ENCODE measurements at places on chromosomes 11 and 22.

- no peak for DNase-seq
Observed at GRCh38 chr22:50286275-50286674, 16.1 kb upstream of the MAPK11 start.

DNA sequence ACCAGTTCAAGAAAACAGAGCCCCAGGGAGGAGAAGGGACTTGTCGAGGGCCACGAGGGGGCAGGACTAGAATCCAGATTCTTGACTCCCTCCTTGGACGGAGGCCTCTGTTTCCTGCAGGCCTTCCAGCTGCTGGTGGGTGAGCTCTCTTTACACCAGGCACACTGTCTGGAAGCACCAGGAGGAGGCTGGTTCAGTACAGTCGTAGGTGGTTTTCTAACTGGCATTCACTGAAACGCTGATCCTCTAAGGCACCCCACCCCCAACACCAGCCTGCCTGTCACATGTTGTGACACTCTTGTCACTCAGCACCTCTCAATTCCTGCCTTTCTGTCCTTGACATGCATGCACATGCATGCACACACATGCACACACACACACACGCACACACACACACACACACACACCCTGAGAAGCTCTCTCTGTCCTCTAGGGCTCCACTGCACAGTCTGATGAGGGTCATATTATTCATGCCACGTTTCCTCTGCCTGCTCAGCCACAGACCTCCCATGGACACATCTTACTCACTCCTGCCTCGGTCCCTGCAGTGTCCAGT lies 751 bp downstream of the MS4A10 start:
- DNase-seq = no peak

GRCh38 chr22:19709063-19709769 lies 5.1 kb upstream of the SEPTIN5 start:
- no peak for DNase-seq

GRCh38 chr11:36513965-36514364 lies 3.9 kb upstream of the TRAF6 start:
- no peak for DNase-seq

DNA sequence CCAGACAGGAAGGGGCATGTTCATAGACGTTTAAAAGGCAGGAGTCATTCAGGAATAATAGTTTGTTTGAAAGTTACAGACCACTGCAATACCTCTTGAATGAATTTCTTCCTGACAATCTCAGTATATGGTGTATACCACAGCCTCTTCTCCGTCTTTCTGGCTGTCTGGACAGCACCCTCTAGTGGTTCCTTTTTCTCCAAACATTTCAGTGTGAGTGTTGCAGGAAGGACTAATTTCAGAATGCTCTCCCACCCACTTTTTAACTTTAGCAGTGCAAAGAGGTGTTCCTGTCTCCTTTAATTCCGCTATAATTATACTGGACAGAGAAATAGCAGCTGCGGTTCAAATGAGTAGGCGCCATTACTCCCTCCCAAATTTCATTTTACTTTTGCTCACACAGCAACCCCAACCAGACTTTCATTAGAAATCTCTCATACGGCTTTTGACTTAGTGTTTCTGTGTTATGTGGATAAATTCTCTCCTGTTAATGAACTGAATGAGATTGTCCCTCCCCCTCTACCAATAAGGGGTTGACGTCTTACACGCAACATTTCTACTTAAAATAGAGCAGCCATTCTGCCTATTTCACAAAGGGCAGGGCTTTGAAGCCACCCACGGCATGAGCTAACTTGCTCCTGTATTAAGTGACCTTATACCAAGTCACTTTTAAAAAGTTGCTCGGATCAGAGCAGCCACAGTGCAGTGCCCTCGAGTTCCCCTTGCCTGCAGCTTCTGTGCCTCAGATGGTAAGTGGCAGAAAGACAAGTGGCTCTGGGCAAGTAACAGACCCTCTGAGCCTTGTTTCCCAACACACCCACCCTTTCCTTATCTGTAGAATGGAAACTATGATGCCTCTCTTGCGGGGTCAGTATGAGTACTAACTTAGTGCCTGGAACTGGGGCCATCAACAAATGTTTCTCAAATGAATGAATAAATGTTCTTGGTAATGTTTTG lies 368.6 kb downstream of the OPCML start:
- no peak for DNase-seq

- no peak for DNase-seq
Observed at GRCh38 chr11:118111019-118111743, 24.4 kb upstream of the SMIM35 start.

DNA sequence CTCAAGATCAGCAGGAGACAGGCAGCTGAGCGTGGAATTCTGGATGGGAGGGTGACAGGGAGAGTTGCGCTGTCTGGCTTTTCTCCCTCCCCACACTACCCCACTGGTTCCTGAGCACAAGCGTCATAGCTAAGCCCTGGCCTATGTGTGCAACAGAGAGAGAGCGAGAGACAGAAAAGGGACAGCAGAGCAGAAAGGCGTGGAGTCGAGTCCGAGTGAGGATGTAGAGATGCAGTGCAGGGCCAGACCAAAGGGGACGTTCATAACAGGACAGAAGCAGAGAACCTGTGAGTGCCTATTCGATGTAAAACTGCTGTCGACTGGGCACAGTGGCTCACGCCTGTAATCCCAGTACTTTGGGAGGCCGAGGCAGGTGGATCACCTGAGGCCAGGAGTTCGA lies 94.0 kb upstream of the TMEM45B start:
- DNase-seq = no peak

DNA sequence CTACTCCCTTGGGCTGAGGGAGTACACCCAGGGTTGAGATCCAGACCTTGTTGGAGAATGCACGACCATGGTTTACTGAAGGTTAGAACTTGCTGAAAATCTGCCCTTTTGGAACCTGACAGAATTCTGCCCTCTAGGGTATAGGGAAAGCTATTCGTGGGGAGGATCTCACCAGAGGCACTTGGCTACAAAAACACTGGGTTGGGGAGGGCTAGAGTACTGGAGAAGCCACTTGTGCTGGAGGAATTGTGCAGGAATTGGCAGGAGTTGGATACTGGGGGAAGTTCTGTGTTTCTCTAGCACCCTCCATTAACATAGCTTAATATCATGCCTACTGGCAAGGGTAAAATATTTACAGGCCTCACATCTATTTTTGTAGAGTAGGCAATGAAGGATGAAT lies 55.8 kb downstream of the PPME1 start:
- DNase-seq = no peak

DNA sequence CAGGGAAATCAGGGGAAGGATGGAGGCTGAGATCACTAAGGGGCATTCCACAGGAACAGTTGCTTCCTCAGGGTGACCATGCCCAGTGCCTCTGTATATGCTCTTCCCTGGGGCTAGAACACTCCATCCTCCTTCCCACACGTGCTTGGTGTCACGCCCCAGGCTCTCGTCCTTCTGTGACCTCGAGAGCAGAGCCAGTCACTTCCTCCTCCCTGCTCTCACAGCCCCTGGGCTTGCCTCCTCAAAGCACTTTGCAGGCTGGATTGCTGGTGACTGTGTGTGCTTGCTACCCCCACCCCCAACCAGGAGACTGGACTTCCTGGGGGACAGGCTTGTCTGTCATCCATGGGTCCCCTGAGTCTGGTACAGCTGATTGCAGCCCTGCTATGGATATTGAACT lies 56.5 kb upstream of the AMPD3 start:
- DNase-seq = no peak

DNA sequence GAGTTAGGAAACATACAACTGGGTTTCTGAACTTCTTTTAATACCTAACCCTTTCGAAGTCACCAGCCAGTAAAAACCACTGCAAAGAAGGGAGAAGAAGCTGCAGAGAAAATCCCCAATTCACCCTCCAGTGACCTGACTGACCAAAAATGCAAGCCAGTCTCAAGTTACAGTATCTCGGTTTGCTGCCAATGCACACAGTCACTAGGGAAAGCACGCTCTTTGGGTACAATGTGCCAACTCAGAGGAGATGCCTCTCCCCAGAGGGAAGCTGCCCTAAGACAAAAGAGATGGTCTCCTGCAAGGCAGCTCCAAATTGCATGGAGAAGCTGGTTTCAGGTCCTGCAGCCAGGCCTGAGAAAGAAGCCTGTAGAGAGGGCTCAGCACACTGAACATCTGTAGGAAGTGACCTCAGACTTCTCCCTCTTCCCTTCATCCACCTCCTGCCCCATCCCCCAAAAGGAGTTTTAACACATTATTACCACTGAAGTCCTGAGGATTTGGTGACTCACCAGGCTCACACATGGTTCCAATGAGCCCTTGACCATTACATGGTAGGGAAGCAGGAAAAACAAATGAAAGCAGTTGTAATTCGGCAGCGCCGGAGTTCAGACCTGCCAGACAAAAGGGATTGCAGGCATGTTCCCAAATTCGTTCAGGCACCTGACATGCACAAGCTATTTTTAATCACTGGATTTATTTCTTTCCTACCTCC lies 90.1 kb downstream of the ETS1 start:
- DNase-seq = no peak

DNA sequence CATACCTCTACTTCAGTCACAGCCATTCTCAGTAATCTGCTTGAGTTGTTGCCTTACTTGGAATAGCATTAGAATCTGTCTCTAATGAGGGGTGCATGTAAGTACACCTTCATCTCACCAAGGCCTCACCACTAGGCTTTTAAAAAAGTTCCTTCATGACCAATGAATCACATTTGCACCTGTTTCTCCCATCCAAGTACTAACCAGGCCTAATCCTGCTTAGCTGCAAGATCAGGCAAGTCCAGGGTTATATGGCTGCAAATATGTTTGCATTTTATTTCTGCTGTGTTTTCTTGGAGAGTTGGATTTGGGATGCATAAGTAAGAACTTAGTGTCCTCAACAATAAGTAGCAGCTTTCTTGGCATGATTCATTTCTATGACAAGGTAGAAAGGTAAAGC lies 66.9 kb downstream of the BBOX1 start:
- no peak for DNase-seq

DNA sequence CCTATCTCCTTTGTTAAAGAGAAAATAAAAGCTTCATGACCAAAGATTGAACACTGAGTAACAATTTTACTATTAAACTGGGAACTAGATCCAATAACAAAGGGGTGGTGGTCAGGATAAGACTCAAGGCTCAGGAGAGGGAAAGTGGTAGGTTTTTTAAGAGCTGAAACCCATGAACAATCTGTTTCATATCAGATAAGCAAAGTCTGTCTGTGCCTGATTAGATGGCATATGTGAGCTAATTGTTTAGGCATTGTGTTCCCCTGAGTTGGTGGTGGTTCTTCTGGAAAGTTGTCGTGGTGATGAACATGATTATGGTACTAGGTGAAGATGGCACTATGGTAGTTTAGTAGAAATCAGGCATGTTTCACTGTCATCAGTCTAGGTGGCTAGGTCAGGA lies 24.4 kb downstream of the USP47 start:
- DNase-seq = no peak

DNA sequence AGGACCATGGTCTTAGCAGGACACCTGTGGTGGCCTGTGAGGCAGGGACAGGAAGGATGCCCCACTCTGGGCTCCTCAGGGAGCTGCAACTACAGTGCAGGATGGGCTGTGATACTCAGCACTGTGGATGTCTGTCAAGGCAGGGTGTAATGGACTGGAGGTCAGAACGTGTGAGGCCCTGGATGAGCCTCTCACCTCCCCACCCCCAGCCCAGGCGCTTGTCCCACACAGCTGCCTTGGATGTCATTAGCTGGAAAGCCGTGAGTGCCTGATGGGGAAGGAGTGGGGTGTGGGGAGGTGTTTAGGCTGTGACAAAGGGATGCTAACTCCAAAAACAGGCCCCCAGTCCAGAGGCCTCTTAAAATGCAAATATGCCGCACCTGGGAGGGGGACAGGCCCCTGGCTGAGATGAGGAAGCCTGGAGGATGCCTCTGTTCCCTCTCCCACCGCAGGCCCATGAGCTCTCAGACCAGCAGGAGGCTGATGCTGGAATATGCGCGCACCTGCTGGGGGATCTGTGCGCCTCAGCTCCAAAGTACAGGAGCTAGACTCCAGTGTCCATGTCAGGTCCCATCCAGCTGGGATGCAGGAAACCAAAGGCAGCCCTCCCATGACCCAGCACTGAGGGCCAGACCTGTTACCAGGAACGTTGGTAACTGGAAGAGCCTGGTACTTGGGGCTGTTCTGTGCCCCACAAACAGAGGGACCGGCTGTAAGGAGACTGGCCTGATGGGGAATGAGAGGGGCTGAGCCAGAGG lies 25.1 kb downstream of the RSPH14 start:
- DNase-seq = no peak

GRCh38 chr11:75096456-75097172 lies at the start of gene OR2AT4:
Gene OR2AT4, minus strand, starts transcription at chr11:75096876.
- DNase-seq = no peak

- DNase-seq = no peak
Observed at GRCh38 chr22:17862646-17863181, 88.4 kb upstream of the BID start.

DNA sequence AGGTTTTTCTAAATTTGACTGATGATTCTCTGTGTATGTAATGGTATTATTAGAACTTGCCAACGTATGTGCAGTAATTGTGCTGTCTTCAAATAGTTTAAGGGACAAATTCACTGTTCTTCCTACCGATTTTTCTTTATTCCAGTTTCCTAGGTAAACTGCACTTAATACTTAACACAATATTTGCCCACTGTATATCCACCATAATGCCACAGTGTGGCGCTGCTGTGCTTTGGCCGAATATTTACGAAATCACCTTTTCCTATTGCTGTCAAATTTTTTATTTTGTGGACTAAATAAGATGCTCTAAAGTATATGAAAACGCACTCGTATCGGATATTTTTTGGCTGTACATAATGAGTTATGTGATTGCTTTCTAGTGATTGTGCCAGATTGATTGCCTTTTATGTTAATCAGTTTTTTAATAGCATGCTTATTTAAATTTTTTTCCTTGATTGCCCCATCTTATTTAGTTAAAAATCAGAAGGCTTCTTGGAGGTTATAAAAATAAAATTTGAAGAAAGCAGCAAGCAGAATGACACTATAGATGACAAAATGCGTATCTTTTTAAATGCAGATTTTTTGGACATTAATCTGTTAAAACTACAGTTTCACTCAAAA lies 10.5 kb downstream of the AASDHPPT start:
- DNase-seq = no peak

DNA sequence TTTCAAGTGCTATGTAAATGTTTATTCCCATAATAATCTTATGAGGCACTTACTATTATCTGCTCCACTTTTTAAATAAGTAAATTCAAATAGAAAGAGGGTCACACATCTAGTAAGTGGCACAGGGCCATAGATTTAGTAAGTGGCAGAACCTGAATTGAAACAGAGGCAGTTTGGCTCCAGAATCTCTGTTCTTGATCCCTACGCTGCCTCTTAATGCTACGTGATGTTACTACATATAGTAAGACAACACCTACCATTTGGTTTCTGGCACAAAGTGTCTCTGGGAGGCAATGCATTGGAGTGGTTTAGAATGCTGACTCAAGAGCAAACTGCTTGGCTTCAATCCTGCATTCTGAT lies 1018.3 kb downstream of the DLG2 start:
- no peak for DNase-seq

GRCh38 chr11:76275446-76275845 lies 69.1 kb upstream of the WNT11 start:
- DNase-seq = no peak

GRCh38 chr11:116043857-116044256 lies 539.6 kb upstream of the CADM1 start:
- no peak for DNase-seq

Measured in coronary artery (tissue), 2 donors.